ENCODE measurements at places on chromosomes 7 and 10.

GRCh38 chr10:92153-92552 is 43.1 kb upstream of the TUBB8 start:
- no peak for DNase-seq

GRCh38 chr10:36017137-36017536 is 375.0 kb upstream of the FZD8 start:
- no peak for DNase-seq

GRCh38 chr10:66917104-66917503 is 8.7 kb upstream of the LRRTM3 start:
- DNase-seq, result no peak

GRCh38 chr7:146321301-146321700 is 204.7 kb downstream of the CNTNAP2 start:
- no peak for DNase-seq

- no peak for DNase-seq
Observed at GRCh38 chr10:117132751-117133231, 5.3 kb downstream of the VAX1 start.

DNA sequence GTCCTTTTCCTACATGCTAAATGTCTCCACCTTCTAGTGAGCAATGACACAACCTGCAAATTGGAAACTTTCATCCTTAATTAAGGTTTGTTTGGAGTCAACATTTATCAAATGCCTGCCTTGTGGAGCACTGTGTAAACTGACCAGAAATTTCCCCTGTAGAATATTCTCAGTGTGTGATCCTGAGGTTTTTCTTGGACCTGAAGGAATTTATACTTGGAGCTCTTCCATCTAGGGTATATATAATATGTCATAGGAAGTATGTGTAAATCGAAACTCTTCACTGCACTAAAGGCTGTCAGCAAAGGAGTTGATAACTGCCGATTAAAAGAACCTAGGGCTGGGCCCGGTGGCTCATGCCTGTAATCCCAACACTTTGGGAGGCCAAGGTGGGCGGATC is 152.4 kb downstream of the NSUN6 start:
- DNase-seq, result no peak

DNA sequence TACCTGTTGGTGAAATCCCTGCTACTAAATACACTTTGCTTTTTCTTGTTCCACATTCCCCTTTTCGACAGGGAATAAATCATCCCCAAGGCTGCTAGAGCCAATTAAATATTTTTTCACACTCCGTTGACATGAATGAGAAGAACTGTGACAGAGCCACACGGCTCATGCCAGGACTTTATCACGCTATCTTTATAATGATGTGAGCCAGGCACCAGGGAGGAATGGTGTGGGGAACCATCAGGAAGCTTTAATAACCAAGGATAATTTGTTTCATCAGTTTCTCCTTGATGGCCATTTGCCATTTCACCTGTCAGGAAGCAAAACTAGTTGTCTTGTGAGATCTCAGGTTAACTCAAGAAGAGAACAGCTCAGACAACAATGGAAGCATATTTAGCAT is 193.0 kb upstream of the C7orf33 start:
- no peak for DNase-seq

DNA sequence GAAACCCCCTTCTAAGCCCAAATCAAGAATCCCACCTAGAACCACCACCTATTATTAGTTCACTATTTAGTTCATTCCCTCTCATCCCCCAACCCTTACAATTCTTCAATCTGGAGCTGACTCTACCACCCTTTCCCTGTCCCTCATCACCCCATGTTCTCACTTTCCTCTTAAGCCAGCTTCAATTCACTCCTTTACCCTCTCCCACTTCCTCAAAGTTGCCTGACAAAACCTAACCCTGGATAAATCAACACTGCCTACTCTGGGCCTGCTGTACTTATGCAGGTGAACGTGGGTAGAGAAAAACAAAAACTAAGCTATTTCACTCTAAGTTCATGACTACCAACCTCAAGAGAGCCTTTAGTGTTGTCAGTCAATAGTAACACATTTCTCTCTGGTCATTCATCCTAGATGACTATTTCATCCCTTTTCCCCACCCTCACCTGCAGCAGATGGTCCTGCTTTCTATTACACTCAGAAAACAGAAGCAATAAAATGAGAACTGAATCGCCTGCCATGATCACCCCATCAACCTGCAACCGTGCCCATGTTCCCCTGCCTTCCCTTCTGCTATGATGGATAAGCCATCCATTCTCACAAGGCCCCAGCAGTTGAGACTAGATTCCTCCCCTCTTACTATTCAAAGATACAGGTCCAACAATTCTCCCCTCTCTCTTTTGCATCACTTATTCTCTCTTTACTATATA is 52.6 kb downstream of the ARHGAP21 start:
- DNase-seq, result no peak

DNA sequence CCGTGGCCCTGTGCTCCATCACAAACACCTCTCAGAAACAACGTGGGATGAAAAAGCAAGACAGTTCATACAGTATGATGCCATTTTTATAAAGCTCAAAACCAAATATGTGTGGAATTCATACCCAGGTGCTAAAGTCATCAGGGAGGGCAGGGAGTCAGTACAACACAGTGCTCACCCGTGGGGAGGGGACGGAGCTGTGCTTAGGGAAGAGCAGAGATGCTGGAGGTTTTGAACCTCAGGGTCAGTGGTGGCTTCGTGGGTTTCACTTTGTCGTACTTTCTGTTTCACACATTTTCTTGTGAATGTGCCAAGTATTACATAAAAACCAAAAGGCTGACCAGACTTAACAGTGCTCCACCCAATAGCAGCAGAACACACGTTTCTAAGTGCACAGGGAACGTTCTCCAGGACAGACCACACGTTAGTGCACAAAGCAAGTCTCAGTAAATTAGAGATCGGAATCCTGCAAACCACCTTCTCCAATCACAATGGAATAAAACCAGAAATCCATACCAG is 21.2 kb downstream of the ZMIZ2 start:
- no peak for DNase-seq

DNA sequence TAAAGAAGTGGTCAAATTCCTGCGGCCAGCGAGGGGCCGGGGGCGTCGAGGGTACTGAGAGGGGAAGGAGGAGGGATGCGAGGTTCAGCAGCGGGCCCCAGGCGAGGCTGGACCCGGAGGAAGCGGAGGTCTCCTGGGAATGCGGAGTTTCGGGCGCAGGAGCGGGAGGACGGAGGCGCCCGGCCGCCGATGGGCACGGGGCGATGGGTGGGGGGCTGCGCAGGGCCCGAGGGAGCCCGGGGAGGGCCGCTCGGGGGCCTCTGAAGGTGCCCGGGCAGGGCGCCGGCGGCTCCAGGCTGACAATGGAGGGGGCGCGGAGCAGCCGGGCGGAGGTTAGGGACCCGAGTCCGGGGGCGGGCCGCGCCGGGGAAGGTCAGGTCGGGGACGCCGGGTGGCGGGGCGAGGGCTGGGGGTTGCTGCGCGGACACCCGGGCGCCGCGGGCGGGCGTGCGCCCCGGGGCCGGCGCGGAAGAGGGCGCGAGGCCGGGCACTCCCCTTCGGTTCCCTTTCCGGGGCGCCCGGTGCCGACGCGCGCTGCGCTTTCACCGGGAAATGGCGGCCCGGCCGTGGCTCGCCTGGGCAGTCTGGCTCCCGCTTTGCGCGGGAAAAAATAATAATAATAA is 683 bp downstream of the MACROH2A2 start:
- no peak for DNase-seq

- DNase-seq, result no peak
Observed at GRCh38 chr10:60942134-60942787, 1.7 kb downstream of the RHOBTB1 start.

GRCh38 chr10:31709476-31709875 is 219.2 kb downstream of the ARHGAP12 start:
- DNase-seq, result no peak

GRCh38 chr10:24891823-24892222 is 60.6 kb downstream of the PRTFDC1 start:
- no peak for DNase-seq

GRCh38 chr7:99876933-99877332 is at the start of gene OR2AE1:
Gene OR2AE1 (minus strand): TSS chr7:99877033. CDS start chr7:99877033, 0 bp downstream.
- no peak for DNase-seq

DNA sequence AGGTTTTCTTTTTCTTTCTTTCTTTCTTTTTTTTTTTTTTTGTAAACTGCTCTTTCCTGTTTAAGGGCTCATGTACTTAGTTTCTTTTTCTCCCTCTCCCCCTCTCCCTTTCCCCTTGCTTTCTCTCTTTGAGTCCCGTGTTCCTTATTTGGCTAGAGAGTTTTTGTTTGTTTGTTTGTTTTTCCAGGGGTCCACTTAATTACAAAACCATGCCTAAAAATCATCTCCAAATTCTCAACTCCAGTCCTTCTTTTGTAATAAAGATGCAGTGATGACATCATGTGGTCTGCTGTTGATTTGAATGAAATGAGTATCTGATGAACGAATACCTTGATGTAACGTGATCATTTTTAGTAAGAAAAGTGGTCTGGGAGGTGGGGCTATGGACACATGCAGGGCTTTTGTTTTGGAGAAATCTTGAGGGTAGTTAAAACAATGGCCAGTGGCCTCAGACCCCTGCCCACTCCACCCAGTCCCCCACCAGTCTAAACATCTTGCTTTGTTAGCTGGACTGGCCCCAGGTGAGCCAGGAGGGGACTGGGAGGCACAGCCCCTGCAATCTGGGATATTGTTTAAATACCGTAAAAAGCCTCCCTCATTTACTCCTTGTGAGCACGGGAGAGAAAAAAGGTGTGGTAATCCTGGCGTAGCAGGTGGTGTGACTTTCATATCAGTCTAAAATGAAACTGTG is 165.7 kb downstream of the LRMDA start:
- no peak for DNase-seq

DNA sequence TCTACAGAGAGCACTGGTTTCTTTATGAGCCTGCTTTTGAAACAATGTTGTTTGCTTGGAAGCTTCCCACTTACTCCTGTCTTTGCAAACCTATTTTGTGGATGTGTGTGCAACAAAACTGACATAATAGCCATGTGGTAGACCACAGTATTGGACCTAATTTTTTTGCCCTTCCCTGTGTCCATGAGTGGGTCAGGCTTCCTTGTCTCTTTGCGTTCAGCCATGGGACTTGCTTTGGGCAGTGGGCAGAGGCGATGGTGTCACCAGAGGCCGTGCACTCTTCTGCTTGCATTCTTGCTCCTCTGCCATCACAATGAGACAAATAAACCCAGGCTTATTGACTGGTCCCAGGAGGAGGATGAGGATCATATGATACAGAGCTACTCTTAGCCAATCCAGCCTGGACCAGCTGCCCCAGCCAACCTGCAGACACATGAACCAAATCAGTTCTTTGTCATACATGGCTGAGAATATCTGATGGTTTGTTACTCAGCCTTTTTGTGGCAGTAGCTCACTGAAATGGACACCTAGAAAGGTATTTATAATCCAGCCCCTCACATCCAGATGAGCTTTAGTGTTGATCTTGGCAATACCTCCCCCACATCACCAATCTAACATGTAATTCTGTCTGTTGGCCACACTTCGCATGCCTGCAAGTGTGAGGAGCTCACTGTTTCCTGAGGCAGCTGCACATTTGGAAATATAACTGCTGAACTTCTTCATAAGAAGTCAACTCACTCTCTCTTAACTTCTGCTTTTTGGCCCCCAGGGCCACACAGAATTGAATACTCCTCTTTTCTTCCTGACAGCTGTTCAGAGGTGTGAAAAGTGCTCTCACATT is 427.8 kb upstream of the ZMIZ1 start:
- DNase-seq, result no peak

Data from NCI-H526 treated with DMSO at 0.1 percent for 48 hours (cell line).